Prostate gland (tissue), 2 donors: ENCODE measurements at places on chromosomes 12 and 14.
A peak's percentile ranks its signal among the peaks of the same experiment; 100 is the strongest.

DNA sequence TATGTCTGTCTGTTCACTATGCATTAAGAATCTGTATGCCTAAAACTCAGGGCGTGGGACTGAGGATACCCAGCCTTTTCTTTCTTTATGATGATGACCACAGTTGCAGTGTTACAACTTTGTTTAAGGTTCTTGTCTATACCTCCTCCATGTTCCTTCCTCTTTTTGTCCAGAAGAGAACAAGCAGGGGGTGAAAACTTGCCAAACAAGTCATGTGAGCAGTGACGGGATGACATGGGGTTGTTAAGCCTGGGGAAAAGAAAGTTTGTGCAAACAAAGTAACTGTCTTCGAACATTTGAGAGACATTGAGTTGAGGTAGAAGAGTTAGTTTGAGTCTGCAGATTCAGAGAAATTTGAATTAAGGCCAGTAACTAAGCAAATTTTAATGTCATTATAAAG, 505.5 kb downstream of the NPAS3 start:
- no peak for DNase-seq
- no peaks in the 10 kb centered on the region for H3K4me1 ChIP-seq
- H3K27me3 ChIP-seq = no peaks in the 10 kb centered on the region
- H3K36me3 ChIP-seq = no peaks in the 10 kb centered on the region
- H3K4me3 ChIP-seq = no peak overlapping the region

DNA sequence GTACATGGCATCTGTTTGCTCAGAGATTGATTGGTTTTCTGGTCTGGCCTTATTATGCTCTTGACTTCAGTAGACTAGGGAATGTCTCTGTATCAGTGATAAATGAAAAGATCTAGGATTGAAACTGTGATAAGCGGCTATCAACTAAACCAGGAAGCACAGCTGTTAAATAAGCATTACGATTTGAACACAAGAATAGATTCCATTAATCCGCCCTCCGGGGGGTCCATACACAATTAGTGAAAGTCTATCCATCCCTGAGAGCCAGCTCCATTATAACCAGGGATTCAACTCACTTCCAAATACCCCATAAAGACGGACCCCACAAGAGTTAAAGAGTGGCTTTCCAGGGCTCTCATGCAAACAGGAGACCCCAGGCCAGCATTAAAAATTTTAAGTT, 279.0 kb downstream of the GRIN2B start:
- no peak overlapping the region for H3K27ac ChIP-seq
- no peaks in the 10 kb centered on the region for H3K4me1 ChIP-seq
- no peak overlapping the region for H3K4me3 ChIP-seq
- H3K27me3 ChIP-seq = no peaks in the 10 kb centered on the region
- DNase-seq = no peak

- no peaks in the 10 kb centered on the region for H3K4me1 ChIP-seq
- no peaks in the 10 kb centered on the region for H3K27me3 ChIP-seq
- H3K27ac ChIP-seq = no peak overlapping the region
- H3K36me3 ChIP-seq = no peaks in the 10 kb centered on the region
- no peak overlapping the region for H3K4me3 ChIP-seq
Measured at GRCh38 chr12:129544716-129545115, 359.1 kb downstream of the TMEM132D start.

- H3K4me3 ChIP-seq = peak overlapping the region; percentile 55
- no peaks in the 10 kb centered on the region for H3K36me3 ChIP-seq
- peaks cover 2% of the 10 kb centered on the region for H3K4me1 ChIP-seq
- no peaks in the 10 kb centered on the region for H3K27me3 ChIP-seq
- H3K27ac ChIP-seq = no peak overlapping the region
- DNase-seq = no peak
Measured at GRCh38 chr14:91834571-91834970, 32.8 kb downstream of the TC2N start.

GRCh38 chr12:68180792-68181744, 21.5 kb upstream of the IFNG start:
- no peaks in the 10 kb centered on the region for H3K36me3 ChIP-seq
- DNase-seq = no peak
- no peak overlapping the region for H3K27ac ChIP-seq

- DNase-seq = no peak
- no peak overlapping the region for H3K4me3 ChIP-seq
- H3K27ac ChIP-seq = no peak overlapping the region
- no peaks in the 10 kb centered on the region for H3K4me1 ChIP-seq
- no peaks in the 10 kb centered on the region for H3K36me3 ChIP-seq
Measured at GRCh38 chr12:19992311-19992710, 376.0 kb upstream of the PDE3A start.

- no peaks in the 10 kb centered on the region for H3K36me3 ChIP-seq
- DNase-seq = no peak
- no peaks in the 10 kb centered on the region for H3K4me1 ChIP-seq
- H3K27me3 ChIP-seq = no peaks in the 10 kb centered on the region
Measured at GRCh38 chr14:47959740-47960139, 284.3 kb upstream of the MDGA2 start.

GRCh38 chr12:132218527-132218875, 74.2 kb downstream of the NOC4L start:
- H3K36me3 ChIP-seq = no peaks in the 10 kb centered on the region
- DNase-seq = no peak
- H3K4me3 ChIP-seq = no peak overlapping the region
- no peaks in the 10 kb centered on the region for H3K4me1 ChIP-seq
- H3K27me3 ChIP-seq = peaks cover 3% of the 10 kb centered on the region
- no peak overlapping the region for H3K27ac ChIP-seq

DNA sequence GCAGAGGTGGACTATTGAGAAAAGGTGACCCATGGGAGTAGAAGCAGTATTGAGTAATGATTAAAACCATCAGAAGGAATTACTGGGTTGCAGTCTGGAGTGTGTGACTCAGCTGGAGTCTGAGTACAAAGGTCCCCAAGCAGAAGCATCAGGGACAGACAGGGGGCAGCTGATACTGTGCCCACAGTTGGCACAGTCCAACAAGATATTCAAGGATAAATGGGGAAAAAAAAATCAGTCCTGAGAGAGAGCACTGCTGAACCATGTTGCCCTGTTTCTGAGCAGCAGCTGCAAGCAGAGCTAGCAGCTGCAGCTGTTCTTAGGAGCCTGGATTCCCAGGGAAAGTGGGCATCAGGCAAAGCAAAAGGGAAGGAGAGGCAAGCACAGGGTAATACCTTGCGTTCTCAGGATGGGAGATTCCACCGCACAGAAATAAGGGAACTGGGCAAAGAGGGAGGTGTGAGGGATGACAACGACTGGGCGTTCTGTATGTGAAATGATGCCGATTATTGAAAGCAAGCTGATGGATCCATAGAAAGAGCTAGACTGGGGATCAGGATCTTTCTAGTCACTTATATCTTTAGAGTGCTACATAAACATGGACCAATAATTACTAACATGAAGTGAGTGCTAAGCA, 17.7 kb downstream of the NEUROD4 start:
- H3K4me1 ChIP-seq = no peaks in the 10 kb centered on the region
- H3K36me3 ChIP-seq = no peaks in the 10 kb centered on the region
- no peak for DNase-seq

GRCh38 chr12:43896496-43896895, 60.6 kb downstream of the TMEM117 start:
- no peaks in the 10 kb centered on the region for H3K36me3 ChIP-seq
- H3K4me1 ChIP-seq = no peaks in the 10 kb centered on the region
- no peak overlapping the region for H3K4me3 ChIP-seq
- H3K27ac ChIP-seq = no peak overlapping the region
- H3K27me3 ChIP-seq = no peaks in the 10 kb centered on the region
- DNase-seq = no peak

GRCh38 chr12:13504736-13505135, 308.2 kb downstream of the EMP1 start:
- H3K27me3 ChIP-seq = no peaks in the 10 kb centered on the region
- no peaks in the 10 kb centered on the region for H3K4me1 ChIP-seq
- DNase-seq = no peak
- no peak overlapping the region for H3K4me3 ChIP-seq
- H3K27ac ChIP-seq = no peak overlapping the region
- H3K36me3 ChIP-seq = no peaks in the 10 kb centered on the region

DNA sequence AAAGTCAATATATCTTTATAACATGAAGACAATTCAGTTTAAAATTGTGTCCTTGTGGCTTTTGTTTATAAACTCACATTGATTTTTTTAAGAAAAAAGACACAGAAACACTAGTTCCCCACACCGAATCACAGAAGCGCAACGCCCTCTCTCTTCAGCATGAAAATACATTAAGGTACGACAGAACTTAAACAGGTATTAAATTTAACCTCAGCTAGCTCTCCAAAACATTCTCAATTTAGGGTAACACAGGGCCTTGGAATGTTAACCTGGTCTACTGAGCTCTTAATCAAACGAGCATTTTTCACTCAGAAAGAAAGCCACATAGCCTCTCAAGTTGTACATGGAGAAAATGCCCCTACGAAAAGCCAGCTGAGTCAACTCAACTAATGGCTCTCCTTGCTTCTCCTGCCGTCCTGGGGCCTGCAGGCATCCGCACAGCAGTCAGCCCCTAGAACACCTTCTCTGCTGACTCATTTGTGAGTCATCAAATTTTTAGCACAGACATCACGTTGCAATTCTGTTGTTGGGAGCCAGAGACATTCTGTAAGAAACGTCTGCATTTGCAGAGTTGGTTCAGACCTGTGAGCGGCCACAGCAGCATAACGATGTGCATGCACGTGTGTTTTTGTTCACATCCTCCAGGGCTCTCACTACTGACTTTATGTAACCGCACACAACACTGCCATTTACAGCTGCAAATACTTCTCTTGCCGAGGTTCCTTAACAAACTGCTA, 141.6 kb downstream of the ITPR2 start:
- H3K36me3 ChIP-seq = no peaks in the 10 kb centered on the region
- H3K4me1 ChIP-seq = no peaks in the 10 kb centered on the region
- DNase-seq = no peak
- no peak overlapping the region for H3K27ac ChIP-seq
- no peak overlapping the region for H3K4me3 ChIP-seq

DNA sequence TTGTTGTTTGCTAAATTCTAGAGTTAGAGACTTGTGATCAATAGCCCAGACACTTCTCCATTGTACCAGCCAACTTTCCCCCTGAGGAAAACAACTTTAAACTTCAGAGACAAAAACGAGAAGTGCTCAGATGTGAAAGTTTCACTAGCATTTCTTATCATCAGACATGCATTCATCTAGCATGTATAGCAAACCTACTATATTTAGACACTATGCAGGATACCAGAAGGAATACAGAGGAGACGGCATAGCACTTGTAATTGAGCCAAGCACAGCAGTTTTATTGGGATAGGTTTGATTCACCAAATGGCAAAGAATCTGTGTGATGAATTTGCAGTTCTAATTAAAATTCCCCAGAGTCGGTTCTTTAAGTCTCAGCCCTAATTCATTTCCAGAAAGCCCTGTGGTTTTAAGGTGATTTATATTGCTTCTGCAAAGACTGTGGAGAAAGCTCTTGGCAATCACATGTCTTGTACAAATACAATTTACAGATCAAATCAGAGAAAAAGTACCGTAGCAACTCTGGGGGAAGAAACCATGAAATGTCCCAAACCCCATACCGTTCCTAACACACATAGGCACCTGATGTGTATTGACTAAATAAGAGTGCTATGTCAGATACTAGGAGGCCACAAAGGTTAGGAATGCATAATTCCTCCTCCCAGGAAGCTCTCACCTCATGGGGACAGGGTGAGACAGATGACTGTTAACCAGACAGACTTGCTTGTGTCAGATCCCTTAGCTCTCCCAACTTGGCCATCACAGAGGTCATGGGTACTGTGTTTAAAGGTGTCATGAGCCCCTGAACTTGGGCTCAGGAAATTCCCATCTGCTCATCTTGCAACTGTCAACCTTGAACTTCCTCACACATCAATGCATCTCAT, 69.6 kb upstream of the KRAS start:
- H3K27ac ChIP-seq = no peak overlapping the region
- H3K4me3 ChIP-seq = no peak overlapping the region
- no peaks in the 10 kb centered on the region for H3K4me1 ChIP-seq
- DNase-seq = no peak
- no peaks in the 10 kb centered on the region for H3K36me3 ChIP-seq

DNA sequence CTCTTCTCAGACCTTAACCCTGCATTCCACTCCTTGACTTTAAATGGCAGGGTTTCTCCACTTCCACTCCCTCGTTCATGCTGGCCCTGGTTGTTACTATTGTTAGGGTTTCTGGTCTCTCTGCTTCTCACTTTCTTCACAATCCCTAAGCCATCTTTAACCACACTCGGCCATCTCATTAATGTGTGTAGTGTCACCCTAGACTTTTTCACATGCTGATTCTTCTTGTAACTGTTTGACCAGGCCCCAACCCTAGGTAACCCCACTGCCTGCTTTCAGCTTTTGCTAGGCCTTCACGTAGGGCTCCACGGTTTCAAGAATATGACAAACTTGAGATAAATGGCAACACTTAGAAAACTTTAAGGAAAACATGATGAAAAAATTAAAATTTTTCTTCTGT, 195.1 kb downstream of the IPO8 start:
- H3K4me3 ChIP-seq = no peak overlapping the region
- DNase-seq = no peak
- H3K36me3 ChIP-seq = no peaks in the 10 kb centered on the region
- no peaks in the 10 kb centered on the region for H3K27me3 ChIP-seq

GRCh38 chr12:89862511-89863445, 154.1 kb upstream of the ATP2B1 start:
- no peaks in the 10 kb centered on the region for H3K36me3 ChIP-seq
- no peak overlapping the region for H3K4me3 ChIP-seq
- no peaks in the 10 kb centered on the region for H3K27me3 ChIP-seq
- peak overlapping the region; percentile 63 for H3K27ac ChIP-seq

DNA sequence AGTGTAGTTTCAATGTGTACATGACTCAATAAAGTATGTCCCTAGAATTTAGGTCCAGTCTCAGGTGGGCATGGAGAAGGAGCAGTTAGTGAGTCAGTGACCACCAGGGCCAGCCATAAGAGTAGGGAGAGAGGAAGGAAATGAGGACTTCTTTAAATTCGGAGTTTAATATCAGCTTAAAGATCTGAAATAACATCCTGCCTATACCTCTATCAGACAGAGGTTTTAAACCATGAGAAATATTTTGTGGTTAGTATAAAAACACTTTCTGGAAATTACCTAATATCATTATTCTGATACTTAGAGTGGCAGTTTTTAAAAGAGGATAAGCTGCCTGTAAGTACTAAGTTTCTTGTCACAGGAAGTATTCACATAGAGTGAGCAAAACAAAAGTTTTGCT, 61.7 kb upstream of the ST8SIA1 start:
- H3K4me3 ChIP-seq = no peak overlapping the region
- no peak for DNase-seq
- H3K27me3 ChIP-seq = no peaks in the 10 kb centered on the region
- no peak overlapping the region for H3K27ac ChIP-seq
- no peaks in the 10 kb centered on the region for H3K4me1 ChIP-seq

DNA sequence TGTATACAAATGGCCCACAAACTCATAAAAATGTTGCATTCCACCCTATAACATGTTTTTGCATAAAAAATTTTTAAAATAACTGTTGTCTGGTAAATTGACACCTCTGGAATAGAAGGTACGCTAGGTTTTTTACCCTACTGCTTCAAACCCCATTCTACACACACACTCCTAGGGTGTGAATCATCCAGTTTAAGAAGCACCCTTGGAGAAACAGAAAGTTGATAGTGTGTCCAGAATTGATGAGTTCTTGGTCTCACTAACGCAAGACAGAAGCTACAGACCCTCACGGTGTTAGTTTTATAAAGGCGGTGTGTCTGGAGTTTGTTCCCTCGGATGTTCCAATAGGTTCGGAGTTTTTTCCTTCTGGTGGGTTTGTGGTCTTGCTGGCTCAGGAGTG, 158.5 kb downstream of the KLRB1 start:
- DNase-seq = no peak
- H3K4me3 ChIP-seq = peak overlapping the region; percentile 49
- H3K4me1 ChIP-seq = no peaks in the 10 kb centered on the region
- no peaks in the 10 kb centered on the region for H3K36me3 ChIP-seq
- H3K27ac ChIP-seq = no peak overlapping the region
